ENCODE measurements at places on chromosomes 2 and 18.

DNA sequence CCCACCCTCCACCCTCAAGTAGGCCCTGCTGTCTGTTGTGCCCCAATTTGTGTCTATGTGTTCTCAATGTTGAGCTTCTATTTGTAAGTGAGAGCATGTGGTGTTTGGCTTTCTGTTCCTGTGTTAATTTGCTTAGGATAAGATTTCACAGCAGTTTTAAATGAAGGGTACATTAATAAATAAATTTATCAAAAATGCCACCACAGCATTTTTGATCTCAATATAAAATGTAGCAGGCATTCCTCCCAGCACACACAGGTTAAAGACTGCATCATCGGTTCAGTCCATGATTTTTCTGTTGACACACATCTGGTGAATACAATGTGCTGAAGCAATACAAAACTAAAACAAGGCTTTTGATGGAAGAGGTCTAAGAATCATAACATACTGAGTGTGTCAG, 412.0 kb upstream of the LYPD1 start:
- DNase-seq: no peak

DNA sequence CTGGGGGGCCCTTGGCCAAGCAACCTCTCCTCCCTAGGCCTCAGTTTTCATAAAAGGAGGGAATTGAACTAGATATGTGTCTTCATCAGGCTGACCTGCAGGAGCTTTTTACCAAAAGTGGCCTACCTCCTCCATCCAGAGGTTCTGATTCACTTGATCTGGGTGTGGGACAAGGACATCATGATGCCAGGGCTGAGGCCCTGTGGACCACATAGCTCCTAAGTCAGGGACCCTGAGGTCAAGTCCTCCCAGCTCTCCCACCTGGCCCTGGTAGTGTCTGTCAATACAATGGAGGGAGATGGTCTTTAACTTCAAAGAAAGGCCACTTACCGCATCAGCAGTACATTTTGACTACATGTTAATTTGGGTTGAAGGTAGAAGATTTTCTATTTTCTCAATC, 10.4 kb downstream of the IL1RN start:
- no peak for DNase-seq

DNA sequence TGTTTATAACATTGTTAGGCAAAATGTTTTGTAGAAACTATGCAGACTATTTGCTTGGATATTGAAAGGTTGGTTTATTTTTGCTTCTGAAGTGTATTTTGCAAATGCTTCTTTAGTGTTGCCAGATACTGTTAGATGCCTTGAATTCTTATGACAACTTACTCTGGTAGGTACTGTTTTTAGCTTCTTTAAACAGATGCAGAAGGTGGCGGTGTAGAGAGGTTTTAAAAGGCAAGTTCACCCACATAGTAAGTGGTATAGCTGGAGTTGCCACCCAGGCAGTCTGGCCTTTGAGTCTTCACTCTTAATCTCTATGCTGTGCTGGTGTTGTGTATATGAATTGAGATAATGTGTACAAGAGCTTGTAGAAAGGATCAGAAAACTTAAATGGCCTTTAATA, 3.6 kb downstream of the PCYOX1 start:
- no peak for DNase-seq

GRCh38 chr2:99821572-99821971, 320.8 kb downstream of the AFF3 start:
- DNase-seq: no peak

DNA sequence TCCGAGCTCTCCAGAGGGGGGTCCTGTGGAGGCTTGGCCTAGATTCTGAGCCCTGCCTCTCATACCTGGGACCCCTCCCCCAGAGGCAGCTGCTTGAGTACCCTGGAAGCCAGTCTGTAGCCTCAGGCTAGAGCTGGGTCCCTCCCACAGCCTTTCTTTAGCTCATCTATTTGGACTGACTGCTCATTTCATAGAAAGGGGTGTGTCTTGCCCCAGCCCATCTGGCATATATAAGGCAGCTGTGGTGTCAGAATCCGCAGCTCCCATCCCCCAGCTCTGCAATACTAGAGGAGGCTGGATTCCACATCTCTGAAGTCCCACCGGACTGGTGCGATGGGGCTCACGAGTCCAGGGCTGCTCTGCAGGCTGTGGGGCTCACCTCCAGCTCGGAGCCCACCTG, 26.1 kb downstream of the MPHOSPH10 start:
- DNase-seq: no peak

- DNase-seq: no peak
These were observed 7.9 kb upstream of the TET3 start for GRCh38 chr2:73976803-73977202.

DNA sequence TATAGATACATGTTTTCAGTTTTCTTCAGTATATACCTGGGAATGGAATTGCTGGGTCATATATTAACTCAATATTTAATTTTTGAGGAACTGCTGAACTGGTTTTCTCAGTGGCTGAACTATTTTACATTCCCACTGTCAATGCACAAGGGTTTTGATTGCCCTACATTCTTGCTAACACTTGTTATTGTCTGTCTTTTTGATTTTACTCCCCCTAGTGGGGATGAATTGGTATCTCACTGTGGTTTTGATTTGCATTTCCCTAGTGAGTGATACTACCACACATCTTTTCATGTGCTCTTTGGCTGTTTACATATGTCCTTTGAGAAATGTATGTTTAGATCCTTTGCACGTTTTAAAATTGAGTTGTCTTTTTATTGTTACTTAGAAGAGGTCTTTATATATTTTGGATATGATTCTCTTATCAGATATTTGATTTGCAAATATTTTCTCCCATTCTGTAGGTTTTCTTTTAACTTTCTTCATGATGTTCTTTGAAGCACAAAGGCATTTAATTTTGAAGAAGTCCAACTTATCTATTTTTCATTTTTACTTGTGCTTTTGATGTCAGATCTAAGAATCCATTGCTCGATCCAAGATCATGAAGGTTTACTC, 36.2 kb downstream of the ASB1 start:
- no peak for DNase-seq

- no peak for DNase-seq
These were observed 124.8 kb downstream of the FIGN start for GRCh38 chr2:163610817-163611556.

- no peak for DNase-seq
These were observed 329.9 kb upstream of the TNP1 start for GRCh38 chr2:217189747-217190146.

GRCh38 chr2:113672326-113672932, 45.4 kb downstream of the RABL2A start:
- DNase-seq: no peak

DNA sequence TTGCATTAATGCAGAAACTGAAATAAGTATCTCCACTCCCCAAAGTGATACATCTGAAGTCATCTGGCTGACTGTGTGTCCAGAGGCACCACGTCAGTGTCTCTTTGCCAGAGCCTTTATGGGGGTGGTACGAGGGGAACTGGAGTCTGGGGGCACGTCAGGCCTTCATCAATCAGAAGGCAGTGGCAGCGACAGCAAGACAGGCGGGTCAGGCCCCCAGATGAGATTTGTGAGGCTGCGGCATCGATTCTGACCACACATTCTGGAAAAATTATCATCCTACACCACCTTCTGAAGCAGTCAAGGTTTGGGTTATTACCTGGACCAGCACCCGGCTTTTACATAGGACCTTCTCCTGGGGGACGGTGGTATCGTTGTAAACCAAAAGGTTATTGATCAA, 223.6 kb downstream of the GBX2 start:
- no peak for DNase-seq

DNA sequence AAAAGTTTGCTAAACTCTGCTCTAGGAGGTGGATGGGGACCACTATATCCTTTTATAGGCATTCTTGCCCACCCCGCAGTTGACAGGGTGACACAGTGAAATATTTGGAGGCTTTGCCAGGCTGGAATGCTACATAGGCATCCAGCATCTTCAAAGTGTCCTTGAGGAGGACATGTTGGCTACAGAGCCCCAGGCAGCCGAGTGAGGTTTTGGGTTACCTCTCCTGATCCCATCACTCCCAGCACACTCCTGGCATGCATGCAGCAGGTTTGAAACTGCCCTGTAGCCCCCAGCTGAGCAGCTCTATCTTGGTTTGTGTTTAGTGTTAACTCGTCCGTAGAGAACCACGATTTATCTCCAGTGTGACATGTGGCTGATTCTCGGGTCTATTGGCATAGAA, 7.3 kb downstream of the FOSL2 start:
- DNase-seq: no peak

- DNase-seq: peak; percentile 34
These were observed 78.3 kb downstream of the HDAC4 start for GRCh38 chr2:239322416-239323086.

DNA sequence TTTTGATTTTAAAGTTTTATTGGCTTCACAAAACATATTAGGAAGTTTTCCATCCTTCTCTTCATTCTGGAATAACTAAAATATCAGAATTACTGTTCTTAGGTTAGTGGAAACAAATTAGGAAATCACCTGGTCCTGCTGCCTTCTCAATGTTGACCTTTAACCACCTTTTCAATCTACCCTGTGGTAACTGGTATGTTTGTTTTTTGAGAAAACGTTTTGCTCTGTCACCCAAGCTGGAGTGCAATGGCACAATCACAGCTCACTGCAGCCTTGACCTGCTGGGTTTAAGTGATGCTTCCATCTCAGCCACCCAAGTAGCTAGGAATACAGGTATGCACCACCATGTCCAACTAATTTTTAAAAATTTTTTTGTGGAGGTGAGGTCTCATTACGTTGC, 28.4 kb downstream of the ACYP2 start:
- no peak for DNase-seq

DNA sequence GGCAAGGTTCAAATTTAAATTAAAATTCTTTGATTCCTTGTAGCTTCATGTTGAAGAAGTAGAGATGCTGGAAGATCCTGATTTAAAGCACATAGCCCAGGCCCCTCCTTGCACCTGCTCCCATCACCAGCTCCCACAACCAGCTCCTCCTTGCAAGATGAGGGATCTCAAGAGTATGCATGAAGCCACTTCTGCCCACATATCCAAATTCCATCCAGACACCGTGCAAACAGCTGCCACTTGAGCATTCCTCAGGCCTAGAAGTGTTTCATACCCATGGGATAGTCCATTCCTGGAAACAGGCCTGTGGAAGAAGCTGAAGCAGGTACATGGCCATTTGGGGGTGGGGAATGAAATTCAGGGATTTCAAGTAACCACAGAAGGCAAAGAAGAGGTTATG, 32.4 kb upstream of the ITPRID2 start:
- DNase-seq: no peak

DNA sequence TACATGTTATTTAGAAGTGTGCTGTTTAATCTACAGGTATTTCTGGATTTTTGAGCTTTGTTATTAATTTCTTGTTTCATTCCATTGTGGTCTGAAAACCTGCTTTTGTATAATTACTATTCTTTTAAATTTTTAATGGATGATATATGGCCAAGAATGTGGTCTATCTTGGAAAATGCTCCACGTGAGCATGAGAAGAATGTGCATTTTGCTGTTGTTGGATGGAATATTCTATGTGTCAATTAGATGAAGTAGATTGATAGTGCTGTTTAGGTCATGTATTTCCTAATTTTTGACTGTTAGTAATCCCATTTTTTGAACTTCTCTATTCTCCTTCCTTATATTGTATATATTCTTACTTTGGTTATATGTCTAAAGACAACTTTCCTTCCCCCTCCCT, 19.9 kb upstream of the TTN start:
- DNase-seq: no peak

GRCh38 chr2:84815146-84815545, 65.7 kb downstream of the TRABD2A start:
- DNase-seq: no peak

GRCh38 chr18:37684590-37684989, 119.0 kb upstream of the CELF4 start:
- DNase-seq: no peak

DNA sequence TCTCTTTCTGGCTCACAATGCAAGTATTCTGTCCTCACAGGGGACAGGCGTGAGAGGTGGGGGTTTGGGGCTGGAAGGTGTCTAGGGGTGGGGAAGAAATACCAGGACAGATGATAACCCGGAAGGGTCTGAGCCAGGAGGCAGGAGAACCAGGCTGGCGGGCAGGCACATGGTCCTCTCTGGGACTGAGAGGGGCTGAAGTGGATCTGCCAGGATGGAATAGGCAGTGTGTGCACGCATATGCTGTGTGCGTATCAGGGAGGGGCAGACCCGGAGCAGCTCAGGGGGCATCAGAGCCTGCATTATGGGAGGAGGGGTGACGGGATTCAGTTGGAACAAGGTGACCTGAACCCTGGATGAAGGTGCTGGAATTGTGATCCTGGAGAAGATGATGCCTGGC, 157.3 kb downstream of the DYSF start:
- no peak for DNase-seq

DNA sequence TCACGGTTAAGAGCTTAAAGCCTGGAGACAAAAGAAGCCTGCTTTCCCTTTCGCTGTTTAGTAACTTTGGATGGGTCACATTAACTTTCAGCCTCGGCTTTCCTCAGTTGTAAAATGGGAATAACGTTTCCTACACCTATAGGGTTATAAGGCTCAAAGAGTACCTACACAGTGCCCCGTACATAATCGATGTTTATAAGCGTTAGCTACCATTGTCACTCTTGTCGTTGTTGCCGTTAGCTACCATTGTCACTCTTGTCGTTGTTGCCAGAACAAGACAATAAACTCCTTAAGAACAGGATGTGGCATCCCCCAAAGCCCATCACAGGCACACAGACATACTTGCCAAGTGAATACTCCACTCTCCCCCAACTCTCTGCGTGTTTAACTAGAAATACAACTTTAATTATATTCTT, 901 bp upstream of the MFSD6 start:
- no peak for DNase-seq

GRCh38 chr2:185507719-185508118, 230.9 kb upstream of the FSIP2 start:
- DNase-seq: no peak

DNA sequence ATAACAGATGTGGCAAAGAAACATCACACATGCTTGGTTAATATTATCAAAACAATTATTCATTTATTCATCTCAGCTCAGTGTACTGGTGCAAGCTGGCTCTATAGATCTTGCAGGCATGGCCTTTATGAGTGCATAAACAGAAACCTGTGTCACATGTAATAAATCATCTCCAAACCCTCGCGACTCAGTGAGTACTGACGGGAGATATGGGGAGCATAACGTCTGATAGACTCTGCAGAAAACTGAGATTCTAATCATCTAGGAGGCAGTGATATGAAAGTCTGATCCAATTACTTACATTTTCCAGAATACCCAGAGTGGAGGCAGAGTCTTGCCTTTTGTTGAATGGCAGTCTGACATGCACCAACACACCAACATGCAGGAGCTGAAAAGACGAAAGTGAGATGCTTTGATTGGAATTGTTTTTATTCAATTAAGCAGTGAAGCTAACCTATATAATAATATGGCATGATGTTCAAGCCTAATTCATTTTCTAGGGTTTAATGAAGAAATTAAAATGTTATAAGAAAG, 416.8 kb downstream of the RNF144A start:
- no peak for DNase-seq

GRCh38 chr2:63049211-63049969, 1.2 kb upstream of the OTX1 start:
- DNase-seq: no peak

All from activated naive CD4-positive, alpha-beta T cell treated with Interleukin-2 at 50 U/mL for 16 hours (primary cell).